Stimulated activated CD4-positive, alpha-beta T cell treated with anti-CD3 and anti-CD28 coated beads, Interleukin-1b, Interleukin-23, amount 100 ng/mL, for 1 hour (primary cell): ENCODE measurements at places on chromosomes 1 and 21.
A peak's percentile ranks its signal among the peaks of the same experiment; 100 is the strongest.

GRCh38 chr1:231630558-231631205 is 4.1 kb downstream of the DISC1 start:
- DNase-seq: no peak

DNA sequence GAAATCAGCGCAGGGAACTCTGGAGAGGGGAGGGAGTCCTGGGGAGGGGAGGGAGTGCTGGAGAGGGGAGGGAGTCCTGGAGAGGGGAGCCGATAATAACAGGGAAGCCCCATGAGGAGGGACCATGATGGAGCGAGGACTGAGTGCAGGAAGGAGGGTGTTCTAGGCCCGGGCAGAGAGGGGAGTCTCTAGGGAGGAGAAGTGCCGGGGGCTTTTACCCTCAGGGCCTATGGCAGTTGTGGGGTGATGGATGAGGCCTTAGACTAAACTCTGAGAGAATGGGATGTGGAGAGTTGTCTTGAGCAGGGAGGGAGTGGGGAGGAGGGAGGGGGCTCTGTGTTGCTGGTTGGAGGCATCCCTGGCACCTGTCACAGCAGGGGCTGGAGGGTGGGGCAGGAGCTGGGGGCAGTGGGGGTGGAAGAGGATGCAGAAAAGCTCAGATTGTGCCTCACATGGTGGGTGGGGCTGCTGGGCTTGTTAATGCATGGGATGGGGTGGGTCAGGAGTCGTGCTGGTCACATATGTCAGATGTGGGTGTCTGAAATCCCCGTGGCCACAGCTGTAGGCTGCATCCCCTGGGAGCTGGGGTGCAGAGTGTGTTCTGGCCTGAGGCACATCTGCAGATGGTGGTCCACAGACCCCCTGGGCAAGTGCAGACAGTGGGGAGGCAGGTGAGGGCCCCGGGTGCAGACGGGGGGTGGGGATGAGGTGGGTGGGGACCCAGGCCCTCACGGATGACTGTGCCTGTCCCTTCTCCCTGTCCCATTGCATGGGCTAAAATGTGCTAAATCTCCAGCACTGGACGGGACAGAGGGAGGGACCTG is 88.4 kb upstream of the COL6A1 start:
- DNase-seq: no peak

DNA sequence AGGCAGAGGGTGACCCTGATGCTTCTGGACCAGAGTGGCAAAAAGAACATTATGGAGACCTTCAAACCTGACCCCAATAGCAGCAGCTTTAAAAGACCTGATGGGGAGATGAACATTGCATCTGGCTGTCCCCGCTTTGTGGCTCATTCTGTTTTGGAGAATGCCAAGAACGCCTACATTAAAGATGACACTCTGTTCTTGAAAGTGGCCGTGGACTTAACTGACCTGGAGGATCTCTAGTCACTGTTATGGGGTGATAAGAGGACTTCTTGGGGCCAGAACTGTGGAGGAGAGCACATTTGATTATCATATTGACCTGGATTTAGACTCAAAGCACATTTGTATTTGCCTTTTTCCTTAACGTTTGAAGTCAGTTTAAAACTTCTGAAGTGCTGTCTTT is 45.8 kb downstream of the TRAF5 start:
- no peak for DNase-seq

- no peak for DNase-seq
Observed at GRCh38 chr1:164699815-164700491, 141.0 kb downstream of the PBX1 start.

DNA sequence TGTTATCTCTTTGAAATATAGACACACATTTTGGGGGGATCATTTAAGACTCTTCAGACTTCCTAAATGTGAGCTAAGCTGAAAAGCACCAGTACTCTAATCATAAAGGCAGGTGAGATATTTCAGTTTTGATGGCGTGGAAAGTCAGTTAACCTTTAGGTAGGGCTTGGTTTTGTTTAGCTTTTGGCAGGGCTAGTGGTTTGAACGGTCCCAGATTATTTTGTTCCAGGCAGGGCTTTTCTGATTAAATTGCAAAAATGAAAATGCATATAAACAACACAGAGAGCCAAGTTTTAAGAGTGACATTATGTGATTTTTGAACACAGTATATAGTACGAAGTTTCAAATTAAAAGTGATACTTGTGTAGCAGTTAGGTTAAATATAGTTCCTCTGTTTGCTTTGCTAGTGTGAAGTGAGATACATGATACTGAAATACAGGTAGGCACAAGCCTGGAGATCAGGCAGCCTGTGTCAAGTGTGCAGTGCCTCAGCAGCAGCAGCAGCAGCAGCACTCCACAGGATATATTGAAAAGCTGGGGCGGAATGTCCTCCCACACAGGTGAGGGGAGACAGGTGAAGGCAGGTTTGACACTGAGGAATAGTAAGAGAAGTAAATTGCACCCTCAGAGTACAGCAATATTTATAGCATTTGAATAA is 47.4 kb downstream of the CAMTA1 start:
- DNase-seq: no peak

GRCh38 chr1:196144588-196144987 is 463.7 kb downstream of the KCNT2 start:
- no peak for DNase-seq

GRCh38 chr1:177902266-177902665 is 67.6 kb downstream of the SEC16B start:
- DNase-seq: no peak

GRCh38 chr1:12658531-12659453 is 14.9 kb downstream of the AADACL4 start:
- peak; percentile 33 for DNase-seq

DNA sequence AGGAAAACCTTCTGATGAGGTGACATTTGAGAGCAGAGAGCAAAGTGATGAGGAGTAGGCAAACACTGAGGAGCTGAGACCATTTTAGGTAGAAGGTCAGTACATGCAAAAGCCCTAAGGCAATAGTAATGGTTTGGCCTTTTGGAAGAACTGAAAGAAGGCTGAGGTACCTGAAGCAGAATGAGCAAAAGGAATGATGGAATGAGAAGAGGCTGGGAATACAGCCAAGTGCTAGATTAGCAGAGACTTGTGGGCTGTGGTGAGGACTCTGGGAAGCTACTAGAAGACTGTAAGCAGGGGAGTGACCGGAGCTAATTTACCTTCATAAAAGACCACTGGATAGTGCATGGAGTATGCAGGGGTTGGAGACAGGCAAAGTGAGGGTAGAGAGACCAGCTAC is 77.9 kb downstream of the GFI1 start:
- DNase-seq: no peak

GRCh38 chr21:45112371-45112770 is 38.0 kb downstream of the ADARB1 start:
- DNase-seq: no peak

DNA sequence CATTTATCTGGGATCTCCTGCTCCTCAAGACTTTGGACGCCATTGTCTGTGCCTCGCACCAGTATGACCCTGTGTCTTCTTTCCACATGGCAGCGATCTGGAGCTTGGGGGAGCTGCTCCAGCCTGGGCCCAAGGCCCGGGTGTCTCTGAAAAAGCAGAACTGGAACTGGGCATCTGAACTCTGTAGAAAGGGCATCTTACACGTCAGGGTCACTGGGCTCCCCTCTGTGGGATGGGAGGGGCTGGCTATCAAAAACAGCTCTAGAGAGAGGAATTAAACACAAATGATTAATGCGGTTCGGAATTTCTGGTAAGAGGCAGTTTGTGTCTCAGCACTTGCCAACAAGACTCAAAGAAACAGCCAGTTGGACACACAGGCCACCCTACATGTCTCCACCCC is 16.1 kb downstream of the FCRL1 start:
- no peak for DNase-seq

- DNase-seq: no peak
Observed at GRCh38 chr1:227314014-227314848, 4.1 kb downstream of the CDC42BPA start.

GRCh38 chr1:101120868-101121267 is 95.3 kb upstream of the DPH5 start:
- no peak for DNase-seq

DNA sequence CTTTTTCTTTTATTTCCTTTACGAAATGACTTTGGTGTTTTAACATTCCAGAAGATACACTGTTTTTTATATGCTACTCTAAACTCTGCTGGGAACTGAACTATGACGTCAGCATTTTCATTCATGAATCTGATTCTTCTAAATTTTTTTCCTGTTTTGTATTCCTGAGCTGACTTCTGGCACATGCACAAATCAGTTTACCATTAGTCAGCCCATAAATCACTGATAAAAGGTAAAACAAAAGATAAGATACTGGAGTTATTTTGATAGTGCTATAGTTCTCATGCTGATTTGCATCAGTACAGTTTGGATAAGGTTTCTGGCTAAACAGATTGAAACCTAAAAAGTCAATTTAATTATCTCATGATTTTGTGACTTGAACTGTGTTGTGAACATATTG is 10.4 kb downstream of the CAMTA1 start:
- no peak for DNase-seq

DNA sequence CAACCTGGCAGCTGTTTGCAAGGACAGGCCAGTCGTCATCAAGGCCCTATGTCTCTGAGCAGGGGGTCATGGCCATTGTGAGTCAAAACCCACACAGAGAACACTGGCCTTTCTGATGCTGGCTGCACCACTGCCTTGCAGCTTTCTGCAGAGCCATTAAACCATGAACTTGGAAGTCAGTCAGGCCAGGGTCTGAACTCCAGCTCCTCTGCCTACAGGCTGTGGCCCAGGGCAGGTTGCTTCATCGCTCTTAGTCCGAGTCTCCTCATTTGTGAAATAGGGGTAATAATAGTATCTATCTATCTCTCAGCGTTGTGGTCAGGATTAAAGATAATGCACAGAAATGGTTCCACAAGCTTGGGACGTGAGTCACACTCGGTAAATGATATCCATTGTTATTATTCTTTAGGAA is 35.8 kb upstream of the HIVEP3 start:
- DNase-seq: no peak

- no peak for DNase-seq
Observed at GRCh38 chr1:85326336-85326735, 49.9 kb upstream of the BCL10 start.

- DNase-seq: no peak
Observed at GRCh38 chr1:186042230-186042629, 308.0 kb downstream of the HMCN1 start.

DNA sequence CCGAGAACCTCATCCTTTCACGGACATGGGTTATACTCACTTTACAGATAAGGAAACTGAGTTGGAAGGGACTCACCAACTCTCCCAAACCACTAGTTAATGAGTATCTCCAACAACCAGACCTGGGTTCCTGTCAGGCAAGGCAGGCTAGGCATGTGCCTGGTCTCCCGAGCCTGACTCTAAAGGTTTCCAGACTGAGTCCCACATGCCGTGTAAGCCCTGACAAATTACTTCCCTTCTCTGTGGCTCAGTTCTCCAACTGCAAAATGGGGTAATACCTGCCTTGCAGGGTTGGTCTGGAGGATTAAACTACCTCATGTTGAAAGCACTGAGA is 34.3 kb downstream of the SSBP3 start:
- no peak for DNase-seq

GRCh38 chr1:90174246-90174645 is 179.3 kb downstream of the ZNF326 start:
- no peak for DNase-seq

DNA sequence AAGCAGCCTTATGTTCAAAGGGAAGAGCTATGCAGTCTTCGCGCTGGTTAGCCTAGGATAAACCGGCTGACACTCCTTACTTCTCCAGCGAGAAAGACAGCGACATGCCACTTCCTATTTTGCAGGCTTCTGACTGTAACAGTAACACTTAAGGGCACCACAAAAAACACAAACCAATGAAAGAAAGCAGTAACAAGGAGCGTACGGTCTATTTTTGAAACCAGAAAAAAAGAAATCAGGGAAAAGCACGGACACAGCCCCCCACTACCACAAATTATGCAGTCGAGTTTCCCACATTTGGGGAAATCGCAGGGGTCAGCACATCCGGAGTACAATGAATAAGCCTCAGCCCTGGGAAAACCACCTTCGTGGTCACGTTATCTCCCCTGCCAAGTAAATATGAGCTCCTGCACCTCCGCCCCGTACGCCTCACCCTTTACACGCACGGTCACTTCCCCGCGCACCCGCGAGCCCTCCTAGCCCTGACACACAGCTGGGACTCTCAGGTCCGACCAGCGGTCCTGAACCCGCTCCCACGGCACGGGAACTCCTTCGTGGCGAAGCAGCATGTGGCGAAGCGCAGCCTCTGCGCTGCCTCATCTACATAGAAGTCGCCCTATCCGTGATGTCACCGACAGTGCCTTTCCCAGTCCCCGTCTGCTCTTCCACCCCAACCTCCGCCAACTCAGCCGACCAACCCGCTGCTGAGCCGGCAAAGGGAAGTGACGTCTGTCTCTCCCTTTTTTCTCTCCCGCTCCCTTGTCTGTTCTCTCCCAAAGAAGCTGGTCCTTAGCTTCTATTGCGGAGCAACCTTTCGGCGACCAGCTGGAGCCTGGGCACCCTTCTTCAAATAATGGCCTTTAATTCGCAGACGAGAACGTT is 40.9 kb upstream of the PPIAL4F start:
- DNase-seq: peak; percentile 32

GRCh38 chr21:37257511-37257966 is 9.6 kb downstream of the VPS26C start:
- no peak for DNase-seq

- no peak for DNase-seq
Observed at GRCh38 chr1:36081926-36082485, 1.9 kb upstream of the TEKT2 start.

DNA sequence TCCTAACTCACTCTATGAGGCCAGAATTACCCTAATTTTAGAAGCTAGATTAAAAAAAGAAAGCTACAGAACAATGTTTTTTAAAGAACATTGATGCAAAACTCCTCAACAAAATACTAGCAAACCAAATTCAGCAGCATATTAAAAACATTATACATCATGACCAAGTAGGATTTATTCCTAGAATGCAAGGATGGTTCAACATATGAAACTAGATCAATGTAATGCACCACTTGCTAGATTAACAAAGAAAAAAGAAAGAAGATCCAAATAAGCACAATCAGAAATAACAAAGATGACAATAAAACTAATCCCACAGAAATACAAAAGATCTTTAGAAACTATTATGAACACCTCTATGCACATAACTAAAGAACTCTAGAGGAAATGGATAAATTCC is 13.3 kb upstream of the PPT1 start:
- no peak for DNase-seq

- DNase-seq: no peak
Observed at GRCh38 chr1:224736619-224737352, 120.7 kb downstream of the CNIH3 start.

DNA sequence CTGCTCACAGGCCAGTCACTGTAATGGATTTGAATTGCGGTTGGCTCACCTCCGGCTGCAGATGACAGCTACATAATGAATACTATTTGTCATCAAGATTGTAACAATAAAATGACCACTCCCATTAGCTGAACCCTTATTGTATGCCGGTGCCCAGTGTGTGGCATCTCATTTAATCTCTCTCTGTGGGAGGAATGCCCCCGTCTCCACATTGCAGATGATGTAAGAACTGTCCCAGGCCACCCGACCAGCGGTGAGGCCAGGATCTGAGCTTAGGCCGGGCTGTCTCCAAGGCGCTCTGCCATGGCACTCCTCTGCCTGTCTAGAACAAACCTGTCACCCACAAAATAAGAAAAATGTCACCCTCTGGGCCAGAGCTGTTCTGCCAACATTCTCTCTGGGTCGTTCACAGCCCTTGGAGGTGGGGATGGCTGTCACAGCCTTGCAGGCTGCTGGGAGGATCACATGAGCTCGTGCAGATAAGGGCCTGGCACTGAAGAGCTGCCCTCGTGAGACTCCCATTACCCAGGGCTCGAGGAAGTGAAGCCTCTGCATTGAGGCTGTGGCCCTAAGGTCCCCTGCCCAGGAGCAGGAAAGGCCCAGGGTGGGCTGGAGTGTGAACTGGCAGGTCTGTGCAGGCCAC is 52.7 kb downstream of the ECE1 start:
- no peak for DNase-seq
